ENCODE measurements at places on chromosomes 16 and 17.

GRCh38 chr16:56451753-56452689 lies 667 bp downstream of the OGFOD1 start:
- no peak for DNase-seq

- no peak for DNase-seq
These were observed 91.5 kb upstream of the NLRP1 start for GRCh38 chr17:5675625-5676421.

DNA sequence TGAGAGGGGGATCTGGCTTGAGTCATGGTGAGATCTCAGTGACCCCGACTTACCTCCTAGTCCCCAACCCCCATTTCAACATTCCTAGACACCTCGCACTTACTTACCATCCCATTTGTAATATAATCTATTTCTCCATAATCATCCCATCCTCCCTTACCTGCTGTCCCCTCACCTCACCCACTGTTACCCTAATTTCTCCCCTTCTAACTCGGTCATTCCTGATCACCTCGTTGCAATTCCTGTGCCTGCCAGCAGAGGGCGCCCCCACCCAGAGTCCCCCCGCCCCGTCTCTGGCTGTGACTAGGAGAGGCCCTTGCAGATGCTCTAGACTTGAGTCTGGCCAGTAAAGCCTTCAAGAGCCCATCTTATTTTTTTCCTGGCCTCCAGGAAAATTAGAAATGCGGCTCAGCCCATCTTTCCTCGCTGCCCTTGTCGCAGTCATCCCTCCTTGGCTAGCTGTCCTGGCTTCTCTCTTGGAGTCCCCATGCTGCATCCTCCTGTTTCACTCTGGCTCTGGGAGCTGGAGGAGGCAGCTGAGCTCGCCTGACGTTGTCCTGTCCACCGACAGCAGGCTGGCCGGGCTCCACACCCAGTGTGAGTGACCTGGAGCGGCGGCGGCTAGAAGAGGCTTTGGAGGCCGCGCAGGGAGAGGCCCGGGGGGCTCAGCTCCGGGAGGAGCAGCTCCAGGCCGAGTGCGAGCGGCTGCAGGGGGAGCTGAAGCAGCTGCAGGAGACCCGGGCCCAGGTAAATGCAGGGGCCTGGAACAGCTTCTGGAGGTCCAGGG lies 5.0 kb downstream of the TBKBP1 start:
- DNase-seq: peak; percentile 77

- no peak for DNase-seq
These were observed 95.5 kb downstream of the KATNIP start for GRCh38 chr16:27645396-27645795.

DNA sequence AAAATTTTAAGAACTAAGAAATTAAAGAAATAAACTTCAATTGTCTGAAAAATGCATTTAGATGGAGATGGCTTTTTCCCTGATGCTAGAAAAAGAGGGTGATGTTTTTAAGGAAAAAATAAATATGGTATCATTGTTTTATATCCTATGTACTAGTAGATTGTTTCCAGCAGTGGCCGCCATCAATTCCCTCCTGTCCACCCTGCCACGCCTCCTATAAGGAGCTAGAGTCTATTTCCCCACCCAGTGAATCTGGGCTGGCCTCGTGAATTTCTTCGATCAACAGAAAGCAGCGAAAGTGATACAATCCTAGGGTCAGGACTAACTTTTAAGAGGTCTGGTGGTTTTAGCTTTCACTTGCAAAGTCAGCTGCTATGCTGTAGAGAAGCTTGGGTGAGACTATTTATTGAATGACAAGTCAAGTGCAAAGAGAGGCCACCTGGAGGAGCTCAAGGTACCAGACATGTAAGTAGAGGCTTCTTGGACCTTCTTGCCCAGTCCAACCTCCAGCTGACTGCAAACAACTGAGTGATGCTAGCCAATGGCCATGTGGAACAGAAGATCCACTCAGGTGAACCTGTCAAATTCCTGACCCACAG lies 80.9 kb upstream of the MTMR4 start:
- no peak for DNase-seq

GRCh38 chr16:87392821-87393679 lies 914 bp downstream of the MAP1LC3B start:
- peak; percentile 29 for DNase-seq

- no peak for DNase-seq
These were observed 19.7 kb downstream of the OSBPL7 start for GRCh38 chr17:47801906-47802305.

- no peak for DNase-seq
These were observed 290.4 kb downstream of the MAP2K6 start for GRCh38 chr17:69704935-69705334.

GRCh38 chr17:69012895-69013805 lies 47.6 kb downstream of the ABCA9 start:
- no peak for DNase-seq

DNA sequence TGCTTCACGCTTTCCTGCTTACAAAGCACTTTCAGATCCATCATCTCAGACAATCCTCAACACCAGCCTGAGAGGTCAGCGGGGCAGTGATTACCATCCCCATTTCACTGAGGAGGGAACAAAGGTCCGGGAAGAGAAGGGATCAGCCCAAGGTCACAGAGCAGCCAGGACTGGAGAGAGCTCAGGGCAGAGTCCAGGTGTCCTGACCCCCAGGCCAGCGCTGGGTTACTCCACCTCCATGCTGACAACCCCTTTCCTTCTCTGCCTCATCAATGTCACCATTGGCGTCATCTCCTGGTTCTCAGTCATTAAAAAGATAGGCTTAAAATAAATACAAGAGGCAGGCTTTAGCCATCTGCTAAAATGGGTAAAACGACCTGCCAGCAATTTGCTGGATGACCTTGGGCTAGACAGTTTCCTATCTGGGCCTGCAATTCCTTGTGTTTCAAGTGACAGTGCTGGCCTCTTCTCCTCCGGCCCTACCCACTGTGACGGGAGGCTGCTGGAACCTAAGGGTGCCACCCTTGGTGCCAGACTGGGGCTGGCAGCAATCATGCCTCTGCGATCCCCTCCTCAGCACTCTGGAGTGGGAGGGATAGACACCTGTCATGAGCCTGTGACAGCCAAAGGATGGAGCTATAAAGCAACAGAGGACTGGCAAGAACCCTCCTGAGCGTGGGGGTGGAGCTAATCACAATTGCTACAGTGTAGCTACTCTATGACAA lies 79.5 kb upstream of the CCL1 start:
- no peak for DNase-seq

GRCh38 chr17:18194394-18194793 lies 10.8 kb downstream of the ALKBH5 start:
- no peak for DNase-seq

DNA sequence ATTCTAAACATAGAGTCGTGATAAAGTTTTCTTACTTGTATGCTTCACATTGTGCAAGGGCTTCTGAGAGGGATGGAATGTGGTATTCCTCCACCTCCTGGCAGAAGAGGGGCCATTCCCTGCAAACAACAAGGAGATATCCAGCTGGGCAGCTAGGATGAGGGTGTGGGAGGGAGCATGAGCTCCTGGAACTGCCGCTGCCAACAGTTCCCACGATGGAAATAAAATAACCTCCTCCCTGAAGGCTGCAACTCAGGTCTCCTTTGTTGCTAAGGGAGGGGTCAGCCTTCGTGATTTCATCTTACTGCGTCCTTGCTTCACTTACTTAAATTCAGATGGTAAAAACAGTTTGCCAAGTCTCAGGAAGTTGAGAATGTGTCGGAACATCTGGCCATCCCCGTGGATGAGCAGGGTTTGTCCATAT lies 15.6 kb downstream of the PLEKHG4 start:
- DNase-seq: no peak

DNA sequence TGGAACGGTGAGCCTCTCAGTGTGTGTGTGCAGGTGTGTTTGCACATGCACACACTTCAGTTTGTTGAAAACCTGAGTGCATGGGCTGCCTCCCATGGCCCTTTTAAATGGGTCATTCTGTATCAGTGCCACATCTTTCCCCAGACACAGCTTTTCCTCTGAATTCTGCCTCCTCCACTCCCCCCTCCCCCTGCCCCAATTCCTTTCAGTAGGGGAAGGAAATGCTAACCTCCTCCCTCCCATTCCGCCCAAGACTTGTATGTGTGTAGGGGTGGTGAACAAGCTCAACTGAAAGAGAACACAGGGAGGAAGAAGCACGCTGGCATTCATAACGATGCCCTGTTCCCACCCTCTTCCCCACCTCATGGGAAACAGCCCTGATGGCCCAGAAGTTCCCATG lies 34.3 kb downstream of the C17orf75 start:
- DNase-seq: no peak

- DNase-seq: no peak
These were observed 25.9 kb downstream of the NMT1 start for GRCh38 chr17:45086865-45087503.

- DNase-seq: no peak
These were observed 17.2 kb upstream of the ADGRG1 start for GRCh38 chr16:57611181-57611580.

DNA sequence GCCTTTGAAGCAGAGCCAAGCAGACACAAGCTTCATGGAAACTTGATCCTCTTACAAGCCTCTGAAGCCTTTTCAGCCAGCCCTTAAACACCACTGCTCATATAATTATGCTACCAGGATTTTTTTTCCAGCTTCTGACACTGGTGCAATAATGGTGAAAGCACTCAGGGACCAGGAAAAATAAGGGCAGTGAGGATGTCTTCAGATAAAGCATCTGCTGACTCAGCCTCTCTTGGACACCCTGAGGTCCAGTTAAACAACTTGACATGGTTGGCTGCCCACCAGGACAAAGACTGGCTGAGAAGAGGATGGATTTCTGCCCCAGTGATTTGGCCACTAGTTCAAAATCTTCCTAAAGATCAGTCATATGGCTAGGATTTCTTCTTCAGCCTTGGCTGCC lies 124.2 kb upstream of the N4BP1 start:
- DNase-seq: no peak

DNA sequence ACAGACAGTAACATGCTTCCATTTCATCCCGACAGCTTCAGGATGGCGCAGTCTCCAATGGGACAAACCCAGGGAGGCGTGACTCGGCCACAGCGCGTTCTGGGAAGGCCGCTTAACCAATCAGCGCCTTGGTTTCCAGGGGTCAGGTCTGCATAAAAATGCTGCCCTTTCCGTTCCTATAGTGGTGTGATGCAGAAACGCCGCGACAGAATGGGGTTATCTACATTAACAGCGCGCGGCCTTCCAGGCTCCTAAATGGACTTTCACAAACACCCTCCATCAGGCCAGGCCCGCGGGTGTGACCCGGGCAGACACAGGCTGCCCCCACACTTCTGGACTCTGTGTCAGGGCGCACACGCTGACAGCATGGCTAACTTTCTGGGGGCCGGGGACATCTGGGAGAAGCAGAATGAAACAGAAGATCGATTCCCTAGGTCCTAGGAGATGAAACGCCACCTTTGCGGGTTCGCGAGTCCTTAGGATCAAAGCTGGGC lies 792 bp downstream of the TMEM231 start:
- no peak for DNase-seq

DNA sequence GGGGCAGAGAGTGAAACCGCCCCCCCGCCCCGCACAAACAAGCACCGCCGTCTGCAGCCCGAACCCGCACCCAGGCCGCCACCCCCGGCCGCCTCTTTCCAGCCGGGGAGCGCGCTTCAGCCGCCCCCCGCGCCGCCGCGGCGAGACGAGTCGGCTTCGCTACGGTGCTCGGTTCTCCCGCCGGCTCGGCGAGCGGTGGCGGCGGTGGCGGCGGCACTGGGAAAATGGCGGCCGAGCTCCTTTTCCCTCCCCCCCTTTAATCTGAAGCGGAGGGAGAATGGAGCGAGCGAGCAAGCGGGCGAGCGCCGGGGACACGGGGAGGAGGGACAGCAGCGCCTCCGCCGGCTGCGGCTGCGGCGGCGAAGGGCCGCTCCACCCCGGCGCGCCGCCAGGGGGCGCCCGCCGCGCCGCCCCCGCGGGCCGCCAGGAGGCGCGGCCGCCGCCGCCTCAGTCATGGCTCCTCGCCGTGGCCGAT lies at the start of gene KANSL1:
Gene KANSL1 (minus strand): TSS at position 279 of the 475 bp plus-strand sequence. CDS start 21,286 bp downstream, outside the sequence.
- no peak for DNase-seq

DNA sequence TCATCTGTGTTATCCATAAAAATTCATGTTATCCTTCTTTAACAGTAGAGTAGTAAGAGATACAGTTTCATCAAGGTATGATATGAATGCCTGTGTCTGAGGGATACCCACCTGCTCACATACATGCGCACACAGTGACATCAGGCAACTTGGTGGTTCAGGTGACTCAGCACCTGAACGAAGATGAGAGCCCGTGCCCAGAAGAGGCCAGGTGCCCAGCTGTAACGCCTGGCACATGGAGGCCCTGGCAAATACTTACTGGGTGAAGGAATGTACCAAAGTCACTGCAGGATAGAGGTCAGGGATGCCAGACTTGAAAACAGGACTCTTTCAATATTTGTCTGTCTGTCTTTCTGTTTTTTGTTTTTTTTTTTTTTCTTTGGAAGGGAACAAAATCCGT lies 72.6 kb upstream of the LGALS9 start:
- no peak for DNase-seq

DNA sequence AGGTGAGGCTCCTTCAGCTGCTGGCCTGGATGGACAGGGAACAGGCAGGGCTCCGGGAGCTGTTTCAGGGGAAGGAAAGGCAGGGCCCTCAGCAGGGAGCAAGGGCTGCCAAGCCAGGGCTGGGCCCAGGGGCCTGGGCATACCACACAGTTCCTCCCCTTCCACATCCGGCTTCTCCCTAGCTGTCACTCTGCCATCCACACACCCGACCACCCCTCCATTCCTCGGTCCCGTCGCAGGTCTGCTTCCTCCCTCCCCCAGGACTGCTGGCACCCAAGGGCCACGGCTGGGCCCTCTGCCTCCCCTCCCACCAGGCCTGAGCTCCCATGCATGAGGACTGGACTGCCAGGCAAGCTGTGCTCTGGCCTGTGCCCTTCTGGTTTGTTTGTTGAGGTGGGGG lies 24.0 kb downstream of the CDIP1 start:
- no peak for DNase-seq

DNA sequence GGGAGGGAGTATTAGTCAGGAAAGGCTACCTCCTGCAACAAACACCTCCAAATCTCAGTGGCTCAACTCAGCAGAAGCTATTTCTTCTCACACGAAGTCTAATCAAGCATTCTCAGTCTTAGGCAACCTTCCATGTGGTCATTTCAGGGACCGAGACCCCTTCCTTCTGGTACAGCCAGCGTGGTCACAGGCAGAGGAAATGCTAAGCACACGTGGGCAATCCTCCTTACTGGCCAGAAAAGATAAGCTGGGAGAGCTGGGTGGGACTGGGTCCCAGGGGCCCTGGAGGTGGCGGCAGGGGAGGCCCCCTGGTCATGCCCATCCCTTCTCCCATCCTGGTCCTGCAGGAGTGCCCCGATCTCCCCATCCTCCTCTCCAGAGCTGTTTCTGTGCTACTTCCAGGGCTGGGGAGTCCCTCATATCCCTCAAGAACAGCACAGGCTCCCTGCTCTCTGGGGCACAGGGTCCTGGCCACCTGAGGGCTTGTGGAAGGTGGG lies 5.7 kb upstream of the CX3CL1 start:
- DNase-seq: no peak

- DNase-seq: no peak
These were observed 70.3 kb downstream of the HLF start for GRCh38 chr17:55334881-55335540.

GRCh38 chr17:42399948-42400843 lies 12.0 kb upstream of the STAT3 start:
- no peak for DNase-seq

- DNase-seq: no peak
These were observed 106.2 kb downstream of the GRIN2A start for GRCh38 chr16:10076037-10076436.

- DNase-seq: no peak
These were observed 158.5 kb upstream of the CACNG5 start for GRCh38 chr17:66676421-66676820.

- no peak for DNase-seq
These were observed 1.7 kb upstream of the IL17C start for GRCh38 chr16:88636488-88637265.

Data from memory B cell (primary cell).